ENCODE measurements at places on chromosomes 7 and 10.

DNA sequence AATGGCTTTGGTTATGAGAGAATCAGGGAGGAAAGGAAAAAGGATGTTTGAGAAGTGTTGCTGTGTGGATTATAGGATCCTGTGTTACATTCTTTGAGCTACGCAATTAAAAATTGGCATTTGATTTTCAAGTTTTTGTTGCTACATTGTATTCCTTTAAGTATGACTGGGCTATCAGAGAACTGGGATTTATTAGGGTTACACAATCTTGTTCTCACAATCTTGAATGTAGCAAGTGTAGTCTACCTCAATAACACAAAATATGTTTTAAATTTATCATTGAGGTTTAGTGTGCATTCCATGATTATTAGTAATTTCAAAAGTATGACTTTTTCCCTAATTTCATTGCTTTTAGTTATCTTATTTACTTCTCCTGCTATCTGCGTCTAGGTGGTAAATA is 113.9 kb downstream of the CACNB2 start:
- no peak for DNase-seq

GRCh38 chr7:98855610-98856422 is 14.0 kb downstream of the TMEM130 start:
- DNase-seq: no peak

- no peak for DNase-seq
These were observed 7.9 kb upstream of the H2BK1 start for GRCh38 chr7:151218170-151218569.

DNA sequence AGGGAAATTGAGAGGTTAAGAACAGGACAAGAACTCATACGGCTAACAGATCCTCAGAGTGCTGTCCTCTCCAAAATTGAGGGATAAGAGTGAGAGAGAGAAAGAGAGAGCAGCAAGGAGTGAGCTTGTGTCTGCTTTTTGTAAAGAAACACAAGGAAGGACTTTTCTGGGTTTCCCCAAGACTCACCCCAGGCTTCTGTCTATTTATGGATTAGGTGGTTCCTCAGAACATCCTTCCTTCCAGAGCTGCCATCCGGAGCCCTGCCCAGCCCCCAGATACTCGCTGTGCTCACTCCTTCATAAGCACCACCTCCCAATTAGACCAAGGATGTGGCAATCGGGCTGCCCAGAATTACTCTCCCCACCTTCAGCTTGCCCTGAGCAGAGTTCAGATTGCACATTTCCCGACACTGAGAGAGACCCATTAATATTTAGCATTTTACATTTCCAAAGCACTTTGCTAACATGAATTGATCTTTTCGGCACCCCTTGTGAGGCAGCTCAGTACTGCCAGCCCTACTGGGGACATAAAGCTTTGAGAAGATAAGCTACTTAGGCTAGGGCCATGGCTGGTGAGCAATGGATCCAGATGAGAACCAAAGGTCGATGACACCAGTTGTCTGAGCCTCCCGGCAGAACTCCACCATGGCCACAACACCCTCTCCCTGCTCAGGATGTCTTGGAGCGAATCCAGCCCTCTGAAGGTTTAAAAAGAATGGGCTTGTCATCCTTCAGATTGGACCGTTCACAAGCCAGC is 19.2 kb upstream of the R3HCC1L start:
- no peak for DNase-seq

GRCh38 chr10:103374263-103374662 is 6.5 kb downstream of the TAF5 start:
- no peak for DNase-seq

GRCh38 chr10:30770816-30771215 is 141.3 kb upstream of the LYZL2 start:
- no peak for DNase-seq

GRCh38 chr7:44970523-44971051 is 8.2 kb downstream of the MYO1G start:
- DNase-seq: no peak

DNA sequence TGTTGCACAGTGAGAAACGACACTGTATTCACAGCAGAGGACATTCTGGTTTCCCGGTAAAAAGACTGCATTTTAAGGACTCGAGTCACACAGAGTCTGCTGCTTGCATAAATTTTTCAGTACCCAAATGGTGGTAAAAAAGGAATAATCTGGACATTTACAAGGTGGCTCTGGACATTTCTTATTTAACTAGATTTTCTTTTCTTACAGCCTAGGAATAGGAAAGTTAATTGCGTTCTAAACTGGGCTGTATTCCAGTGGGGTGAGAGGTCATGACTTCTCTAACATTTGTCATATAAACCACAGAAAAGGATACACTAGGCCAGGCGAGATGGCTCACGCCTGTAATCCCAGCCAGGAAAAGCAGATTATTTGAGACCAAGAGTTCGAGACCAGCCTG is 237.5 kb upstream of the KLF6 start:
- DNase-seq: no peak

- no peak for DNase-seq
These were observed 54.8 kb downstream of the BAMBI start for GRCh38 chr10:28732091-28732490.

DNA sequence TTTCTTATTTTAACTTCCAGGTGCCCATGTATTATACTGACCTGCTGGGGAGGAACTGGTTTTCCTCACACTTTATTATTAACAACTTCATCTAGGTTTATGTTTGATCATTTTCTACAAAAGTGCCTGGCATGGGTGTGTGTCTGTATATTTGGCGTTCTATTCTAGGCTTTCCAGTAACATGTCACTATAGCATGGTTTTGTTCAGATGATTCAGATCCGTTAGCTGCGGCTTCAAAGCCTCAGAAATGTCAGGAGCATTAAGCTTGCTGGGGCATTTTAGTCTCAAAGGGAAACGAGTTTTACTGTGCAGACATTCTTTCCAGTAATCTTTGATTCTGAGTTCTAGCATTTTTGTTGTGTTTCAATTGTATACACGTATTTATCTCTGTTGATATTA is 2.3 kb downstream of the INPP5A start:
- no peak for DNase-seq

DNA sequence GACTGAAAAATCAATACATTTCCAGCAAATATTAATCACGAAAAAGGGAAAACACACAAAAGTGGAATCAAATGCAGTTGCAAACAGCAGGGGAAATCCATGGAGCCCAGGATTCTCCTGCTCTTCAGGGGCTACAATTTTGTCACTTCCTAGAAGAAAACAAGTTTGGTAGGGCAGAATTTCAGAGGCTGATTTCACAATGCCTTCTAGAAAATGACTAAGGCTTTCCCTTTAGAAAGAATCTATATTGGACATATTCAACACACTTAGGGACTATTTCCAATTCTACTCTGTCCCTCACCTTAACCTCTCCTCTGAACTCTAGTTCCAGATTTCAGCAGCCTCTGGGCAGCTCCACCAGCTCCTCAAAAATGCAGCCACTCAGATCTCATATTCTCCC is 111.3 kb downstream of the HECTD2 start:
- no peak for DNase-seq

- DNase-seq: no peak
These were observed 14.2 kb upstream of the SYPL1 start for GRCh38 chr7:106126170-106126938.

GRCh38 chr10:123132576-123133477 is 2.9 kb upstream of the HMX3 start:
- peak; percentile 69 for DNase-seq

DNA sequence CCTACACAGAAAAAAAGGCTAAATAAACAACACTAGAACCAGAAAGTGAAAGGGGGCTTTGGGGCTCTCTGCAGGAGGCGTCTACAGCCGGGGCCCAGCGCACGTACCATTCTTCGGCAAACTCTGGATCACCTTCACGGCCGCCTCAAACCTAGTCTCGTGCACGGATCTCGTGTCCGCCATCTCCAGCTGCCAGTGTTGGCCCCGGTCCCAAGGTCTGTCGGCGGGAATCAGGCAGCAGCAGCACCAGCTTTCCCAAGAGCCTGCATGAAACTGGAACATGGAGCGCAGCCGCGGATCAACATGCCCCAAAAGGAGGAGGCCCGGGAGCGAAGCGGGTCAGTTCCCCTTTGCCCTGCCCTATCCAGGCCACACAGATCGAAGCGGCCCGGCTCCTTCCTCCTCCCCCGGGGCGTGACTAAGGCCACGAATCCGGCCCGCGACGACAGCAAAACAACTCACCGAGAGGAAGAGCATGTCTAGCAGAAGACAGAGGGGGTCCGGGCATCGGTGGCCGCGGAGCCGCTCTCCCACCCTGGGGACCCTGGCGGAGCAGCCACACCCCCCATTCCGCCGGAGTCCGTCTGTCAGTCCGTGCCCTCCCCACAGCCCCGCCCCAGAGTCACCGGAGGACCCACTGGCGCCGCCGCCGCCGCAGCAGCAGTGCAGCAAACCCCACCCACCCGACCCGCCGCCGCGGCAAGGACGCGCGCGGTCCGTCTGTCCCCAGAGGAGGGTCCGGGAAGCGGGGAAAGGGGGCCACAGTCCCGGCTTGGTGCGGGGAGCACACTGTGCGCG is at the start of gene ACBD5:
TSS of gene ACBD5 (minus strand) at position 586 of the 798 bp plus-strand sequence. CDS start at position 477, 109 bp downstream.
- DNase-seq: peak; percentile 47

DNA sequence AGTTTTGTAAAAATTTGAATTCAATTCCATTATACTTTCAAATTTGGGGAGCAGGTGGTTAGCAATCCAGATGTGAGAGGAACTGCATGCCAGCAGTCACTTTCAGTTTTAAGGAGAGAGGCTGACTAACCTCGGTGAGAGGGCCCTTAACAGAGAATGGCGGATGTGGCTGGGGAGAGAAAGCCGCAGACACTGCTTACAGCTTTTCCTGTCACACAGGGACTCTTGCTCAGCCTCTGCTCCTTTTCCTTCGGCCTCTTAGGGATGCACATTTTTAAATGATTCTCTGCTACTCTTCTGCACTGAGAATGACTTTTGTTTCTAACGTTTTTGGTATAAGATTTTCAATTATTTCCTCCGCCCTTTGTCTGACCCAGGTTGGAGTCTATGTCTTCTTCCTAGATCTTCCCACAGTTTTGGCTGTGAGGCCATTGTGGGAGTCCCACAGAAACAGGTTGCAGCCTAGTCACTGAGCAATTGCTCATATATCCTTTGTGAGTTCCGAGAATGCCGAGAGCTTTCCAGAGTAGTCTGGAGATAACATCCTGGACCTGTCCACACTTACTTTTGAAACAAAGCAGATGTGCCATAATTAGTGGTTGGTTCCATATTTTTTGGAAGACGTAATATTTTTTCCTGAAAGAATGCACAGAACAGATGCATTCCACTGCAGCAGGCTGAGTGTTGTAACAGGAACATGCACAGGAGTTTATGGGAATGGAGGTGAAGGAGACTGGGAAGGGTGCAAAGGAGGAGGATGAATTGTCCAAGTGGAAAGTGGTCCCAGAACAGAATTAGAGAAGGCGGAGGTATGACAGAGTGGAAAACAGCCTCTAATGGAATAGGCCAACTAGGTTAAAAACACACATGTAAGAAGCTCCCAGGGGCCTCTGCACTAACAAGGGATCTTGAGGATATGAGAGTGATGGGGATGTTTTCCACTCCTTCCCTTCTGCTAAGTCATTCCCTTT is 168.0 kb upstream of the ZNF32 start:
- peak; percentile 37 for DNase-seq

- no peak for DNase-seq
These were observed 186.4 kb downstream of the MGMT start for GRCh38 chr10:129653428-129653827.

DNA sequence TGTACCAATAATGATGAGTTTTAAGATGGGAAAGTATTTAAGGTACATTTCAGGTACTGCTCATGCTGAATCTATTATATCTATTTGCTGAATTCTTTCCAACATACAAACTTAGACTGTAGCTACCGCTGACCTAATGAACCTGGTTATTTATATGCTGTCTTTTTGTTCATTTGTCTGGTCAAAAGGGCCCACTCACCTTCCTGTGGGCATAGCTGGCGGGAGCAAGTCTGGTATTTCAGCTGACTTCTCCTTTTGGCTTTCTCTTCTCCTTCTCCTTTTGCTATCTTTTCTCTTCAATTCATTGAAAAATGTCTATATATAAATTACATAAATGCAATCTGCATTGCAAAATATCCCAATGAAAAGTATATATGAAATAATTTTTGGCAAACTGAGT is 9.5 kb downstream of the PLXDC2 start:
- DNase-seq: no peak

DNA sequence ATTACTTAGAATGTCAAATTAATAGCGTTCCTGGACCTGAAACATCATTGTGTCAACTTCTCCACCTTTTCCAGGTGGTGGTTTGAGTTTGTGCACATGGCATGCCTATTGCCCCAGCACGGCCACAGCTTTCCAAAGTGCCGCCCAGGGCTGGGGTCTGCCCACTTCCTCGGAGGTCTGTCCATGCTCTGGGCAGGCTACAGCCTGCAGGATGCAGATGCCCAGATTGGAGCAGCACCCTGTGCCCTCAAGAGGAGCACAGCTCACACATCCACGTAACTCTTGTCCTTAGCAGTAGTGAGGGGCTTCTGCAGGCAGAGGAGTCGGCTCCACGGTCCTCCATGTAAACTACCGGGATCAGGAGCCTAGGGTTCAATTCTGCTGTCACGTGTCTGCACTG is 238.6 kb downstream of the EBF3 start:
- no peak for DNase-seq

DNA sequence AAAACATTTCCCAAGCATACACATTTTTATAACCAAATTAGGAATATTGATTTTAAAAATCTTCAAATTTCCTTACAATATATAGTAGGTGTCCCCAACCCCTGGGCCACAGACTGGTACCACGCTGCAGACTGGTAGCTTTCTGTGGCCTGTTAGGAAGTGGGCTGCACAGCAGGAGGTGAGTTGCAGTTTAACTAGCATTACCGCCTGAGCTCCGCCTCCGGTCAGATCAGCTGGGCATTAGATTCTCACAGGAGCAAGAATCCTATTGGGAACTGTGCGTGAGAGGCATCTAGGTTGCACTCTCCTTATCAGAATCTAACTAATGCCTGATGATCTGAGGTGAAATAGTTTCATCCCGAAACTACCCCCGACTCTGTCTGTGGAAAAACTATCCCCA is 62.1 kb downstream of the ZWINT start:
- no peak for DNase-seq

DNA sequence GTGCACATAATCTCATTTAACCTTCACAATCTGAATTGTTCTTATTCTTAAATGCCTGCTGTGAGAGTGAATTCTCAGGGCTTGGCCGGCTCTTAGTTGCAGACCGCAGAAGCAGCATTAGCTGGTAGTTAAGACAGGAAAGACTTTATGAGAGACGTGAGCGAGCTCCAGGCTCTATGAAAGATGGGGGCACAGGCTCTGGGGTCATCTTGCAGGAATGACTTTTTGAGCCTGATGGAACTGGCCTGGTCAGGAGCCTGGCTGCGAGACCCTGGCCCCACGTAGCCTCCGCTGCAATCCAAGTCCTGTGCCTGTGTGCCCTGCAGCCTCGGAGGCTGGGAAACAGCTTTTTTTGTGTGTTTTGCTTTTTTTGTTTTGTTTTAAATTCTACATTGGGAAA is 958.8 kb upstream of the ZNF722 start:
- DNase-seq: no peak

Measured in stimulated activated CD8-positive, alpha-beta memory T cell treated with anti-CD3 and anti-CD28 coated beads, Interleukin-15, amount 100 ng/mL, for 24 hours (primary cell).